ENCODE measurements at places on chromosomes 5 and 9.

DNA sequence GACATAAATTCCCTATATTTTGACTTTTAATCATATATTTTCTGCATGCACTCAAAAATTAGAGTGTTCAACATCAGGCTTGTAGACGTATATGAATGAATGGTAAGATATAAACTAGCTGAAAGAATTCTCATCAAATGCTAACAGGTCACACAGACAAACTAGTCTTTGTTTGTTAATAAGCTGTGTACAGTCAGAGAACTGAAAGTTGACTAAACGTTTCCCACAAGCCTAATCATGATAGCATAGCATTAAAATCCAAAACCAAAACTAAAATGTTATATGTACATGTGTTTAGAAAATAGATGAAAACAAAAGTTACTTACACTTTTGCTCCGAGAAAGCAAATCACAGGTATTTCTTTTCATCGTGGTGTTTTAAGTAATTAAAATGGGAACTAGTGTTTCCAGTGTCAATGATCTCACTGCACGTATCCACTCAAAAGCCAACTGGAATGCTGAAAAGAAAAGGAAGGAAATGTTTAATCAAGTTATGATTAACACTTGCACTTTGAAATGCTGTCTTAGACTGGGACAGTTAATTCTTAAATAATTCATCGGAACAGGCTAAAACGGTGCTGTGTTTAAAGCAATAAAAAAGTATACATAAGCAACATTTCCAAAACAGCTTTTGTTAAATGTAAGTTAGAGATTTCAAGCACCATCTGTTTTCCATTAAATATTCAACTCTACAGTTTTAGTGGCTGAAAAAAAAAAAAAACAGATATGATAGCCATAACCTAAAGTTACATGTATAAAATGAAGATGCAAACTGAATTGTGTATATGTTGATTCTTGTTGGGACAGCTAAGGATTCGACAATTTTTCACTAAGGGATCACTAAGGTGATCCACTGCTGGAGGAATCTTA lies 291.9 kb upstream of the PDE4D start:
- H3K4me3 ChIP-seq, result peak overlapping the region; percentile 12
- no peaks in the 10 kb centered on the region for H3K36me3 ChIP-seq
- H3K27me3 ChIP-seq, result no peaks in the 10 kb centered on the region
- no peak for DNase-seq
- no peaks in the 10 kb centered on the region for H3K4me1 ChIP-seq

DNA sequence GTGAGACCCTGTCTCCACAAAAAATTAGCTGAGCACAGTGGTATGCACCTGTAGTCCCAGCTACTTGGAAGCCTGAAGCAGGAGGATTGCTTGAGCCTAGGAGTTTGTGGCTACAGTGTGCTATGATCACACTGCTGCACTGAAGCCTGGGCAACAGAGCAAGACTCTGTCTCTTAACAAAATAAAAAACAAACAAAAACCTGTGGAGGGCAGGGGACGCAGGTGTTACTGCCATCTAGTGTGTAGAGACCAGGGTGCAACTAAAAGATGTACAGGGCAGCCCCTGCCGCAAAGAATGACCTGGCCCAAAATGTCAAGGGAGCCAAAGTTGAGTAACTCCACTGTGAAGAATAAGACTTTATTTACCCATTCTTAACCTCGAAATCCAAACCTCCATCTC lies 27.1 kb downstream of the ASPN start:
- no peak overlapping the region for H3K27ac ChIP-seq
- no peak for DNase-seq
- no peak overlapping the region for H3K4me3 ChIP-seq
- no peaks in the 10 kb centered on the region for H3K36me3 ChIP-seq

GRCh38 chr5:98275980-98276379 lies 497.5 kb upstream of the RGMB start:
- no peak overlapping the region for H3K4me3 ChIP-seq
- no peaks in the 10 kb centered on the region for H3K27me3 ChIP-seq
- H3K4me1 ChIP-seq, result no peaks in the 10 kb centered on the region
- DNase-seq, result no peak

DNA sequence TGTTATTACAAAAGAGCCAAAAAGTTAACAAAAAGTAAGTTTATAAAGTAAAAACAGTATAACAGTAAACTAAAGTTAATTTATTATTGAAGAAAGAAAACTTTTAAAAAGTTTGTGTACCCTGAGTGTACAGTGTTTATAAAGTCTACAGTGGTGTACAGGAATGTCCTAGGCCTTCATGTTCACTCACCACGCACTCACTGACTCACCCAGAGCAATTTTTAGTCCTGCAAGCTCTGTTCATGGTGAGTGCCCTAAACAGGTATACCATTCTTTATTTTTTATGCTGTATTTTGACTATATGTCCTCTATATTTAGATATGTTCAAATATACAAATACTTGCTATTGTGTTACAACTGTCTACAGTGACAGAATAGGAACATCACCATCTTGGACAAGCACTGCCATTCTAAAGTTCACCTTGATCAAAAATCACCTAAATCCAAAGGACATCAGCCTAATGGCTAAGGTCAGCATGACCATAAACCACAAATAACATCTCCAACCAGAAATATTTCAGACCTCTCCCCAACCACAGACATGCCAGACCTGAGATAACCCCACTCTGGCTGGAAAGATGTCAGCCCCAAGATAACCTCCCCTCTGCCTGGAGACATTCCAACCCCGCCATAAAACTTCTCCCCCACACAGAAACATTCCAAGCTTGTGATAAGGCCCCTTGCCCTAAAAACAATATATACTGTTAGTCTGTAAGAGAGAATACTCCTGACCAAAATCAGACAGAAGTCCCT lies 56.1 kb downstream of the AGXT2 start:
- no peaks in the 10 kb centered on the region for H3K36me3 ChIP-seq
- no peak for DNase-seq
- no peaks in the 10 kb centered on the region for H3K27me3 ChIP-seq
- no peak overlapping the region for H3K4me3 ChIP-seq
- no peaks in the 10 kb centered on the region for H3K4me1 ChIP-seq

DNA sequence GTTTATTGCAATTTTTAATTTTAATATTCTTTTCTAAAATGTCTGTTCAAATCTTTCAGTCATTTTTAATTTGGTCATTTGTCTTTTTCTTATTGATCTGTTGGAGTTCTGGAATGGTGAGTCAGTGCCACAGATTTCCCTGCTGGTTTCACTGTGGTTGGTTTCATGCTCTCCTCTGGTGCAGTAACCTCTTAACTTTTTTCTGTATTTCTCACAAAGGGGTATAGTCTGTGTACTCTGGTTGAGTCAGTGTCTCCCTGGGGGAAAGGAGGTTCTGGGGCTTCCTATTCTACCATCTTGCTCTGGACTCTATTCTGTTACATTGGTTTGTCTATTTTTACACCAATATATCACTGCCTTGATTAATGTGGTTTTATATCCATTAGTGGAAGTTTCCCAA lies 178.8 kb downstream of the CSNK1G3 start:
- no peaks in the 10 kb centered on the region for H3K4me1 ChIP-seq
- H3K36me3 ChIP-seq, result no peaks in the 10 kb centered on the region
- no peak overlapping the region for H3K4me3 ChIP-seq

DNA sequence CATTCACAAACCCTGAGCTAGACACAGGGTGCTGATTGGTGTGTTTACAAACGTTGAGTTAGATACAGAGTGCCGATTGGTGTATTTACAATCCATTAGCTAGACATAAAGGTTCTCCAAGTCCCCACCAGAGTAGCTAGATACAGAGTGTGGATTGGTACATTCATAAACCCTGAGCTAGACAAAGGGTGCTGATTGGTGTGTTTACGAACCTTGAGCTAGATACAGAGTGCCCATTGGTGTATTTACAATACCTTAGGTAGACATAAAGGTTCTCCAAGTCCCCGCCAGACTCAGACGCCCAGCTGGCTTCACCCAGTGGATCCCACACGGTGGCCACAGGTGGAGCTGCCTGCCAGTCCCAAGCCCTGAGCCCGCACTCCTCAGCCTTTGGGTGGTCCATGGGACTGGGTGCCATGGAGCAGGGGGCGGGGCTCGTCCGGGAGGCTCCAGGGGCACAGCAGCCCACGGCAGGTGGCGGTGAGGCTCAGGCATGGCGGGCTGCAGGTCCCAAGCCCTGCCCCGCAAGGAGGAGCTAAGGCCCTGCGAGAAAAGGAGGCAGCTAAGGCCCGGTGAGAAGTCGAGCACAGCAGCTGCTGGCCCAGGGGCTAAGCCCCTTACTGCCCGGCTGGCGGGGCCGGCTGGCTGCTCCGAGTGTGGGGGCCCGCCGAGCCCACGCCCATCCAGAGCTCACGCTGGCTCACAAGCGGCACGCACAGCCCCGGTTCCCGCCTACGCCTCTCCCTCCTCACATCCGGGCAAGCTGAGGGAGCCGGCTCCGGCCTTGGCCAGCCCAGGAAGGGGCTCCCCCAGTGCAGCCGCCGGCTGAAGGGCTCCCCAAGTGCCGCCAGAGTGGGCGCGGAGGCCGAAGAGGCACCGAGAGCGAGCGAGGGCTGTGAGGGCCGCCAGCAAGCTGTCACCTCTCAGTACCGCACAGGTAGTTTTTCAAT lies 1039.2 kb upstream of the CDH9 start:
- H3K27me3 ChIP-seq, result no peaks in the 10 kb centered on the region
- DNase-seq, result peak; percentile 76

DNA sequence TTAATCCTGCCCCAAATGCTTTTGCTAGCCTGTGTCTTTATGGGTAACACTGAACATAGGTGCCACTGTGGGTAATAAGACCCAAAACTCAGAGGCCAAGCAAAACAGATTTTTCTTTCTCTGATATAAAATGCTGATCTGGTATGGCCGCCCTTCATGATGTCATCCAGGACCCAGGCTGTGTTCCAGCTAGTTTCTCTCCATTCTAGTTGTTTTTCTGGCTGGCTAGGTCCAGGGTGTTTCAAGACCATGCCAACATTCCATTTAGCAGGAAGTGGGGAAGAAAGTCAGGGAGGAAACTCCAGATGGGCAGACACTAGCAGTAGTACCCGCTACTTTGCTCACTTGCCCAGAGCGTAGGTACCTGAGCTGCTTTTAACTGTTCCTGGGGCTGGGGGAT lies 183.9 kb upstream of the OTULINL start:
- peaks cover 72% of the 10 kb centered on the region for H3K36me3 ChIP-seq
- H3K27me3 ChIP-seq, result no peaks in the 10 kb centered on the region
- peaks cover 6% of the 10 kb centered on the region for H3K4me1 ChIP-seq
- no peak overlapping the region for H3K27ac ChIP-seq
- DNase-seq, result no peak

DNA sequence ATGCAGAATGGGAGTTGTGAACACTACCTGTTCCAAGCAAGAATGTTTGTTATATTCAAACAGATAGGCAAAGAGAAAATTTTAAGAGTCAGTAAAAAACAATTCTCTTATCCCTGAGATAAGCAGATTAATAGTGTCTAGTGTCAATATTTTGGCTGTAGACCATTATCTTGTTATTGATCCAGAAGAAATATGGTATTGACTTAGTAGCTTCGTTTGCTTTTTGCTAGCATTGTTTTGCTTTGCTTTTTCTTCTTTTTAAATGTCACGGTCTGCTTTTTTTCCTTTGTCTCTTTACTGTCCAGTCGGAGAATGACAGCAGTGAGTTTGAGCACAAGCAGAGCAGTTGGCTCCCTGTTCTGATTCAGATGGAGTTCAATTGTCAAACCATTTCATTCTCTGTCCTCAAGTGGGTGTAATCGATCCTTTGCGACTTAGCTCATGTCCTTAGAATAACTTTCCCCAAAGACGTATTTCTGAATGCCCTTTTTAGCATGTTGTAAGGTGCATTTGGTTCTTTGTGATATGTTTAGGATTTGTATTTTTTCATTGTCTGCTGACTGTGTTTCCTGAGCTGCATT lies 29.3 kb downstream of the FUBP3 start:
- no peak for DNase-seq
- no peak overlapping the region for H3K4me3 ChIP-seq
- H3K4me1 ChIP-seq, result no peaks in the 10 kb centered on the region
- H3K36me3 ChIP-seq, result peaks cover 7% of the 10 kb centered on the region
- no peak overlapping the region for H3K27ac ChIP-seq
- no peaks in the 10 kb centered on the region for H3K27me3 ChIP-seq

- H3K27ac ChIP-seq, result no peak overlapping the region
- H3K36me3 ChIP-seq, result no peaks in the 10 kb centered on the region
- no peaks in the 10 kb centered on the region for H3K27me3 ChIP-seq
- H3K4me3 ChIP-seq, result no peak overlapping the region
- no peak for DNase-seq
These were observed 9.5 kb downstream of the AQP3 start for GRCh38 chr9:33437898-33438297.

DNA sequence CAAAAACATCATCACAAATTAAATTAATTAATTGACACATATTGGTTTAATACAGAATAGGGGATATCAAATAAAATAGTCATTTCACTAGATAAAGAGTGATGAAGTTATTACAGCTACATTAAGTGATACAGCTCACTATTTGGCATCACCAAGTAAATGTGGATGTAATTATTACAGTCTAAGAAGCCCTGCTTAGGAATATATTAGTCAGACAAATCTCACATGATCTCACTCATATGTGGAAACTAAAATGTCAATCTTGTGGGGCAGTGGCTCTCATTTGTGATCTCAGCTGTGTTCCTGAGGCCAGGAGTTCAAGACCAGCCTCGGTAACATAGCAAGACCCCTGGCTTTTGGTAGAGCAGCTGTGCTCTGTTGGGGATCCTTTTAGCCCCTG lies 233.4 kb upstream of the RGMB start:
- H3K4me1 ChIP-seq, result no peaks in the 10 kb centered on the region
- DNase-seq, result no peak
- H3K27me3 ChIP-seq, result no peaks in the 10 kb centered on the region
- H3K4me3 ChIP-seq, result no peak overlapping the region

DNA sequence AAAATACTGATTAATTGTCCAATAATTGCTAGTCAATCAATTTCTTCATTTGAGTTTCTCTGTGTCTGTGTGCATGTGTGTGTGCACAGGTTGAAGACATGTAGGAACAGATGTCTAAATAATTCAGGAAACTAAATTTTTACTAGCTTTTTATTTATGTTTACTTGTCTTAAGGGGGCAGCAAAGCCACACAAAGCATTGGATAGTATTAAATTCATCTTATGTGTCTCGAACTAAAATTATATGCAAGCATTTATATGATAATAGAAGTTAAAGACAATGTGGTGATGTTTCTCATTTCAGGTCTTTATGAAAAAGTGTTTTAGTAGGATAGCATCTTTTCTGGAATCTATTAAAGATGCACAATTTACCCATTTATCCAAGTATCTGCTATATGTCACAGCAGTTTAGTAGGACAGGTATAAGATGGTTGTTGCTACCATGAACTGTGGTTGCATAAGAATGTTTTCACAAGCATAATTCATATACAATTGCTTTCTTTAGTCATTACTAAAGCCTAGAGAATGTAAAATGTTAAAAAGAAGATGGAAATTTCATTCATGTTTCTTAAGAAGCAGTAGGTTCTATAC lies 784.6 kb upstream of the NUDT12 start:
- DNase-seq, result no peak
- H3K27ac ChIP-seq, result no peak overlapping the region
- no peak overlapping the region for H3K4me3 ChIP-seq

- no peak overlapping the region for H3K4me3 ChIP-seq
- no peaks in the 10 kb centered on the region for H3K27me3 ChIP-seq
- H3K4me1 ChIP-seq, result peaks cover 4% of the 10 kb centered on the region
- H3K36me3 ChIP-seq, result no peaks in the 10 kb centered on the region
These were observed 11.0 kb upstream of the ABLIM3 start for GRCh38 chr5:149130121-149130914.

Measured in upper lobe of left lung (tissue), 6 donors.